ENCODE measurements at places on chromosomes 2 and 18.

DNA sequence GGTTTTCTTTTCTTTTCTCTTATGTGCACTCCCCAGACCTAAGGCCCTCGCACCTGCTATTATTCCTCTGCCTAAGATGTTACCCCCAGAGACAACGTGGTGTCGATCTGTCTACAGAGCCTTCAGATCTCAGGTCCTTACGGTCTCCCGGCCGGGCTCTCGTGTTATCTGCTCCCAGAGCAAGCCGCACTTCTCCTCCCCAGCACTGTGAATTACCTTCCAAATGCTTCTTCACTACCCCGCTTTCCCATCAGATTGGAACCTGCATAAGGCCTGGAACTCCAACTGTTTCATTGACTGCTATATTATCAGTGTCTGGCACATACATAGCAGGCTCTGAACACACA, 71.2 kb upstream of the ODC1 start:
- no peak for DNase-seq

GRCh38 chr2:160516547-160517365, 23.1 kb upstream of the RBMS1 start:
- no peak for DNase-seq

GRCh38 chr2:180952082-180952481, 28.3 kb upstream of the UBE2E3 start:
- DNase-seq, result no peak

GRCh38 chr2:1770566-1771380, 26.5 kb upstream of the PXDN start:
- no peak for DNase-seq

DNA sequence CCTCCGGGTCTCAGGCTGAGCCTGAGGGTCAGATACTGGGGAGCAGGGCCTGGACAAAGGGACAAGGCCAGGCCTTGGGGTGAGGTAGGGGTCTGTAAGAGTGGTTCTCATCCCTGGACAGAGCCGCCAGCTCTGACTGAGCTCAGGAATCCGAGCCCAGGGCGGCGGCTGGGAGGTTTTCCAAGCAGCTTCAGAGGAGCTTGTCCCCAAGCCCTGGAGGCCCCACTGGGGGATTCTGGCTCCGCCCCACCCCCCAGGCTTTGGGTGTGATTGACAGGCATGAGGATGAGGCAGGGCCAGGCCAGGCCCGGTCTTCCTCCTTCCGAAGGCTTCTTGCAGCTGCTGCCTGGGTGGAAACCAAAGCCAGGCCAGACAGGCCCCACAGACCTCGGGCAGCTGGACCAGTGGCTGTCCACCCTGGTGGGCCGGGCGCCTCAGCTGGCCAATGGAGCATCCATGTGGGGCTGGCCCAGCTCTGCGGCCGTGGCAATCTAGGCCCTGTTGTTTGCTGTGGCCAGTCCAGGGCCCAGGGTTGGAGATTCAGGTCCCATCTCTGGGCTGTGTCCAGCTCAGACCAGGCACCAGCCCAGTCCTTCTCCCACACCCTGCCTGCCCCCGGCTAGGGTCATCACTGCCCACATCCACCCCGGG, 23.1 kb upstream of the GPC1 start:
- no peak for DNase-seq

DNA sequence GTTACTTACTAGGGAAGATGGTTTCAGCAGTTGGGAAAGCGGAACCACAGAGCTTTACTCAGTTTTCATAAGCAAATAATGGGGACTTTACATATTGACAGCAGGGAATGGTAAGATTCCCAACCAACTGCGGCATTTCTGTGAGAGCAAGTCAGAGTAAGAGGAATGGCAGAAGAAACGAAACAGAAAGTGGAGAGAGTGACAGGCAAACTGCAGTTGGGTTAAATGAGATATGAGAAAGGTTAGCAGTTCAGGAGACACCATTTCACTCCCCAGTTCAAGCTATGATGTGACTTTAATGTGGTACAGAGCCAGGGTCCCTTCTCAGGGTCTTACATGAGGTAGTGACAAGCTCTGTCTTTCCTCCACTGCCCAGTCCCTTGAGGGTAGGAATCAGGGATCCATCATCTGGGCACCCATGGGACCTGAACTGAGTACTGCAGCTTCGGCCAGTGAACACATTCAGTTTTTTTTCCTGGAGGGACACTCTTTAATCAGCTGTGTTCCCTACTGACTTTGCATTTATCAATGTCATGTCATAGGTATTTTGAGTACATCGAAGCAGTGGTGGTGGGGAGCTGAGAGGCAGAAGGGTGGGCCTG, 33.0 kb upstream of the GREB1 start:
- DNase-seq, result no peak

- no peak for DNase-seq
Measured at GRCh38 chr18:62741584-62741983, 26.2 kb downstream of the PHLPP1 start.

GRCh38 chr2:26469092-26469710, 8.7 kb downstream of the OTOF start:
- no peak for DNase-seq

DNA sequence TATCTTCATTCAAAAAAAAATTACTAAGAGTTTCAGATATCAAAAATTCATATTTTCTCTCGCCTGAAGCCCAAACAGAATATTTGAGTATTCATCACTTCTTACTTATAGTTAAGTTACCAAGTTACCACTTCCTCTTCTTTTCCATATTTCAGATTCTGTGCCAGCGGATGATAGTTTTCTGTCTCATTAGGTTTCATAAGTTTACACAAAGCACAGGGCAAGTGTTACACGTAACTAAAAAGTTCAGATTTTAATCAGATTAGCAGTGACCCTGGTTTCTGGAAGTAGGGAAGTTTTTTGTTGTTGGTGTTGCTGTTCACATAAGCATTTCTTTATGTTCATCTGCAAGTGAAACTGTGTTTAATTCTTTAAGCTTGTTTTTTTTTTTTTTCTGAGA, 10.2 kb downstream of the AFTPH start:
- DNase-seq, result no peak

- no peak for DNase-seq
Measured at GRCh38 chr2:153291718-153292117, 186.8 kb downstream of the RPRM start.

DNA sequence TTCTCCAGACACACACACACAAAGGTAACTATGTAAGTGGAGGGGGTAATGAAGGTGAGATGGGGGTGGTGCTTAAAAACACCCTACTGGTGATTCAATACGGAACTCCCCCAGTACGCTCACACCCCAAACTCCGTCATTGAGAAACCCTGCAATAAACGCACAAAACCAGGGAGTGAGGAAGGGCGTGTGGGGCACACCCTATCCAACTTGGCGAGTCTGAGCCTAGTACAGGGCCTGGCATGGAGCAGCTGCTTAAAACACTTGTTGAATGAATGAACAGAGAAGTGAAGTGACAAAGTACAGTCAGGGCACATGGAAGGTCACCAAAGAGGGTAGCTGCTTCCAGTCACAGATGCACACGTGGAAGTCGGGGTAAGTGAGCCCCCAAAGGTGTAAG, 146.8 kb upstream of the SMAD2 start:
- DNase-seq, result no peak

GRCh38 chr2:121288454-121289231, 3.6 kb upstream of the TFCP2L1 start:
- DNase-seq, result no peak

DNA sequence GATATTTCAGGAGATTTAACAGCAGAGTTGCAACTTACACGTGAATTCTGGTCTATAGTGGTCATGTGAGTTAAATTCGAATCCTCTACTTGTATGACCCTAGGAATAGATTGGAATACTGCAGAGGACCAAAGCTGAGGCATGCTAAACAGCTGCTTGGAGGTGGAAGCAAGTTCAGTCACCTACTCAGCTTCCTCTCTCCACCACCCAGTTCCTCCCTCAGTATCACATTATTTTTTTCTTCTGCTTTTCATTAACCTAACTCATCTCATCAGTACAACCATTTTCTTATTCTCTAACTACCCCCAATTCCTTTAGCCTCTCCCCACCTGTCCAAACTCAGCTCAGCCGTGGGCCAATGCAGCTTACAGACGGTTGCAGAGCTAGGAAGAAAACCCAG, 385.5 kb downstream of the SETBP1 start:
- no peak for DNase-seq

GRCh38 chr2:79513711-79514110, 860 bp downstream of the CTNNA2 start:
- no peak for DNase-seq

- DNase-seq, result no peak
Measured at GRCh38 chr2:174605687-174606086, 8.1 kb upstream of the WIPF1 start.

GRCh38 chr2:171293661-171294060, 133.0 kb upstream of the TLK1 start:
- no peak for DNase-seq

- no peak for DNase-seq
Measured at GRCh38 chr2:191462370-191462769, 215.6 kb upstream of the NABP1 start.

DNA sequence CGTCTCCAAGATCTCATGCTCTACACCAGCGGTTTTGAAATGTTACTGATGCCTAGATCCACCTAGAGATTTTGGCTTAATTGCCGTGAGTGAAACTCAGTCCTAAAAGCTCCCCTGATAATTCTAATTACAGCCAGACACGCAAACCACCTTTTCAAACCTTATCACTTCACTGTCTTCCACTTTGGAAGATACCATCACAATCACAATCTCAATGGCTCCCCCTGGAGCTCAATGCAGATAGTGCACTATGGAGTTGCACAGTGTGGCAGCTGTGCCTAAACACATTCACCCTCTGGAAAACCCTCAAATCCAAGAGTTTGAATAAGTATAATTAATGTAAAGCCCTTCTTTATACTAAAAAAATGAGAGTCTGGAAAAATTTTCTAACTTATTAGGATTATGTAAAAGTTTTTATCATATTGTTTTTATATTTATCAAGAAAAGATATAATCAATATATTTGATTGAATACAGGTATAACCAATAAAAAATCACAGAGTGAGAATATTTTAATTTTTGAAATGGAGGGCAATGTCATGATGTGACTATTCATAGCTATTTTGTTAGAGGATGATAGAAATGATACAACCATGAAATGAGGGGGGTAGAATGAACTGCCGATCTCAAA, 102.9 kb upstream of the SLC8A1 start:
- peak; percentile 28 for DNase-seq

DNA sequence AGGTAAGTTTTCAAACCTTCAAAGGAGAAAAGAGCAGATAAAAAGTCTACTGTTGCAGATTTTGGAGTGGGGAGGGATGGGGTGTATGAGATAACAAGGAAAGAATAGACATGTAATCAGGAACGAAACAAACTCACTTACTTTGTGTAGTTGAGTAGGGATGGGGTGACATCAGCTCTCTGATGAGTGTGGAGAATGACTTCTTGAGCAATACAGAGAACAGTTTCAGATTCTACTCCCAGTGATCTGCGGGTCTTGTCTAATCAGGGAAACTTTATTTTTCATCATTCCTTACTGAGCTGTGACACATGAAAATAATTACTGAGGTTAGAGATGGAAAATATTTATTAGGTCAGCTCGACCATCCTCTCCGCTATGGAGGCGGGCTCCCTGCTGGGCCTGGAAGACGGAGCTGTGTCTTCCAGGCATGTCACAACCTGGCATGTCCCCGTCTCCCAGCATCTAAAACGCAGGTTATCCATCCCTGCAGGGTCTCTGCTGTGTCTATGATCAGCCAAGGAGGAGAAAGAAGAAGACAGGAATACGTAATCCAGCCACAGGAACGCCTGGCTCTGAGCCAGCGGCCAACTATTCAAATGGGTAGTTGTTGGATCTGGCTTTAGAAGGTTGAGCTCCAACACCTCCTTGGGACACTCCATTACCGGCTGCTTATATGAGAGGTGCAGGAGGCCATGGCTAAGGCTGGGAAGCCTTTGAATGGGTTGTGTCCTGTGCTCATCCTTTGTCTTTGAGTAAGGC, 99.0 kb upstream of the SATB2 start:
- no peak for DNase-seq

DNA sequence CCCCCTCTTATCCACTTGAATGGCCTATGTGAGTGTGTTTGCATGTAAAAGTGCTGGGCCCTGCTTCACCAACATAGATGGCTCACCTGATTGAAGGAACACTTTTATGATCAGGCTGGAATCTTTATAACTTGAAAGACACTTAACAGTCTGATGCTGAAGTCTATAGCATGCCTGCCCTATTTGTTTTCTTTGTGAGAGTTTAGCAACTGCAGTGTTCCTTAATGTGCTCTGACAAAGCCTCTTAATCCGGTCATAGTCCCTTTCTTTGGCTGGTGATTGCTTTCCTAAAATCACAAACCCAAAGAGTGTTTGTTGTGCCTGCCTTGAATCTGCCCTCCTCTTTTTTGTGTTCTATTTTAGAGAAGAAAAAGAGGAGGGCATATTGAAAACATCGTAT, 1382.8 kb upstream of the CELF4 start:
- no peak for DNase-seq

DNA sequence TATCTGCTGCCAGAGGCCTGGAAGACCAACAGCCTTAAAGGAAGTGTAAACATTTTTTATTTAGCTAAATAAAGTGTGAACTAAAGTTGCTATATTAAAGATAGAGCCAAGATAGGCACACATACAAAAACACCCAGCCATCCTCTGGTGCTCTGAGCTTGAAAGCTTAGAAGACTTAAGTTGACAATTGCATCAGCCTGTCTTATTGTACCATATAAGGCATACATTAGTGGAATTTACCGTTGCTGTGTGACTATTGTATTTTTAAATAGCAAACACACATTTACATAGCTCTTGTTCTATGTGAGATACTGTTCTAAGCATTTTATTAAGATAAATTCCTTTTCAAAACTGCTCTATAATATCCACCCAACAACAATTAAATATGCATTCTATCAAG, 736.6 kb upstream of the ZEB2 start:
- no peak for DNase-seq

- no peak for DNase-seq
Measured at GRCh38 chr2:133843091-133843490, 274.8 kb upstream of the NCKAP5 start.

DNA sequence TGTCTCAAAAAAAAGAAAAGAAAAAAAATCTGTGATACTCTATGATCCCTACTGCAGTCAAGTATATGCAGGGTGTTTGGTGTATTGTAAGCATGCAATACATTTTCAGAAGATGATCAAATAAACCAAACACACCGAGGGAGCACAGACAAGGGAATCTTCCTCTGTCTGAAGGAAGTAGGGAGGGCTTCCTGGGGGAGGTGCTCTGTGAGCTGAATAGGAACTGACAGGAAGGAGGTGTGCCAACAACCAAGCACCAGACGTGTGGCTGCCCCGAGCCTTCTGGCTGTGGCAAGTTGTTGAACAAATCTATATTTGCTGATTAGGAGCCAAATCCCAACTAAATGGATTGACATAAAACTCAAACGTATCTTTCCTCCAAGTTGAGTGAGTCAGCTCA, 14.6 kb downstream of the THNSL2 start:
- DNase-seq, result no peak

GRCh38 chr2:39476524-39476923, 39.4 kb upstream of the MAP4K3 start:
- DNase-seq, result no peak

Measured in progenitor cell of endocrine pancreas (in vitro differentiated cells).